ENCODE measurements at places on chromosomes 5 and 9.
A peak's percentile ranks its signal among the peaks of the same experiment; 100 is the strongest.

GRCh38 chr9:136516191-136516654, 29.6 kb downstream of the NOTCH1 start:
- DNase-seq, result no peak

- peak; percentile 61 for DNase-seq
Observed at GRCh38 chr9:121568343-121569265, 69.0 kb upstream of the GGTA1 start.

DNA sequence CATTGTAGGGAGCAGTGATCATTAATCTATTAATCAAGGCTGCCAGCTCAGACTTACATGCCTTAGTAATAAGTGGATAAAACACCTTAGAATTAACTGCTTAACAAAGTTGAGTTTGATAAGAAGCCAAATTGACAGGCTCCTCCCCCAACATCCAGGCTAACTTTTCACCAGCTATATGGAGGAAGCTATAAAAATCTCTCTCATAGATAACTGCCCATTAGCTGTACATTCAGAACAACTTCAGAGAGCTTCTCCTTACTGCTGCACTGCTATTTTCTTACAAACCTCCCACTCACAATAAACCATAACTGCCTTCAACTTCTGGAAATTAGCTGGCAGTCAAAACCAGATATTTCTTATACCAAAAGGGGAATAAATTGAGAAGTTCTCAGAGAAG, 364.1 kb downstream of the PRELID2 start:
- DNase-seq, result no peak

DNA sequence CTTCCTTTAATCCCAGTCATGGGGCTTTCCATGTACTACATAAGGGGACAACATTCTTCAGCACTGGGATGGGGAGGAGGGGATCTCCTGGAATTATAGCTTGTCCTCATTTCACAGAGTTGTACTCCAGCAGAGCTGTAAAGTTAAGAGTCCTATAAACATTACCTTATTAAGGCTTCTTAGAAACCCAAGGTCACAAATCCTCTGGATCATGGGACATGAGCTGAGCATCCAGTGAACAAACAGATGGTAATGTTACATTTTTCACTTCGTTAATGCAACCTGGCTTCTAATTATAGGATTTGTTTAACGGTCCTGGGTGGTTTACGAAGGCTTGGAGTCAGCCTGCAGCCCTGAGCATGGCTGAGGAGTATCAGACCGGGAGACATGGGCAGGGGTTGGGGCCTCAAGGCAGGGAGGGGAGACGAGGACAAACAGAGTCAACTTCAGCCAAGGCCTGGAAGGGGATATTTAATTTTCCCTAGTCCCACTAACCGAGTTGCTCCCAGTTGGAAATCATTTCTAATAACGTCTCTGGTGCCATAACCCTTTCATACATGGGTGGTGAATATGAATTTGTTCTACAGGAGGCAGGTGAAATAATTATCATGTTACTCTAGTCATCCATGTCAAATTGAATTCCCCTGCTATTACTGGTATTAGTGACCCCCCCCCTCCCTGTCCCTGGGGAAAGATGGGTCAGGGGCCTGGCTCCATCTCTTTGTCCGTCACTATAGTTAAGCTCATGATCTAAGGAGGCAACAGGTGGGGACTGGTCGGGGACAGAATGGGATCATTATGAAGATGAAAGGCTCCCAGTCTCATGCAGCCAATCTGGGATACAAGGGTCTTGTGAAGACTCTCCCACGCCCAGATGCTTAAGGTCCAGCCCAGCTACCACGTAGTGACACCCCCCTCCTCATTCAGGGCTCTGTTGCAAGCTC, 10.7 kb upstream of the IL17B start:
- DNase-seq, result no peak

DNA sequence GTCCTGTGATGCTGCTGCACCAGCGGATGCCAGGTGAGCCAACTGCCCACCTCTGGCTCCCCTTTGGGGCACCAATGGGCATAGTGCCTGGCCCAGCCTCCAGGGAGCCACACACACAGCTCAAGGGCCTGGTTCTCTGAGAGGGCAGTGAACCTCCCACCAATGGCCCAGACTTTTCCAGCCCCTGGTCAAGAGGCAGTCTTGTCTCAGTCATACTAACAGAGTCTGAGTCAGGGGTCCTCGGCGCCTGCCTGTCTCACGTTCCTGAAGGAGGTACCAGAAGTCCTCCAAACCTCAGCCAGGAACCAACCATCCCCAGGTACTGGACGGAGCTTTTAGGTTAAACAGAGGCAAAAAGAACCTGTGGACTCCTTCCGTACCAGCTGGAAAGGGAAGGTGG, 121.1 kb downstream of the C5orf15 start:
- no peak for DNase-seq

GRCh38 chr9:132517815-132518550, 64.4 kb upstream of the BARHL1 start:
- DNase-seq, result no peak

DNA sequence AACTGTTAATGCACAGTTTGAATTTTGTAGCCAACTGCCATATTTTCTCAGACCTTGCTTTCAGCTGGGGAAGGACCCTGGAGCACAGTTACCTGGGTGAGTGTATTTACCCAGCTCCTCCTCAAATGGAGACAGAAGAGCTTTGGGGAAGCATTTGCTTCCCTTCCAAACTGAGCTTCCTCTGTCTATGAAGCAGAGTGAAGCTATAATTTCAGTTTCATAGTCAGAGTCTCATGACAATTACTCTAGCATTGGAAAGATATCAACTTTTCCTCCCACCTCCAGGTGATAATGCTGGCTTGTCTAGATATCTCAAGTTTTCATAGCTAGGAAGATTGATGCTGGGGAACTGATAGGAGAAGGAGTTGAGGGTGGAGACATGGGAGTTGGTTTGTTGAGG, 406.4 kb upstream of the CLINT1 start:
- DNase-seq, result no peak

DNA sequence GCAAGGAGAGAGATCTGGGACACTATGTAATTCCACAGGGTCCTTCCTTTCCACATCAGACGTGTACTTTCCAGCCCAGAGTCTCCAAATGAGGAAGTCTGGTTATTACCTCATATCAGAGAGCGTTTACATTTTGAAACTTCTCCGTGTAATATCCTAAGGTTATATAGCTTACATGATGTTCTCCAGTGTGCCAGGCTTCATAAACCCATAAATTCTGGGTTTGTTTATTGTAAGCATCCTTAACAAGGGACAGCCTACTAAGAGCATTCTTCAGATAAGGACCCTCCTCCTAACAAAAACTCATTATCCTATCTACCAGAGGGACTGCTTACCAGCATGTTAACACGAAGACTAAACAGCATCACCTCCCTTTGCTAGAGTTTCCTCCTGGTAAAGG, 17.9 kb downstream of the SRFBP1 start:
- no peak for DNase-seq

DNA sequence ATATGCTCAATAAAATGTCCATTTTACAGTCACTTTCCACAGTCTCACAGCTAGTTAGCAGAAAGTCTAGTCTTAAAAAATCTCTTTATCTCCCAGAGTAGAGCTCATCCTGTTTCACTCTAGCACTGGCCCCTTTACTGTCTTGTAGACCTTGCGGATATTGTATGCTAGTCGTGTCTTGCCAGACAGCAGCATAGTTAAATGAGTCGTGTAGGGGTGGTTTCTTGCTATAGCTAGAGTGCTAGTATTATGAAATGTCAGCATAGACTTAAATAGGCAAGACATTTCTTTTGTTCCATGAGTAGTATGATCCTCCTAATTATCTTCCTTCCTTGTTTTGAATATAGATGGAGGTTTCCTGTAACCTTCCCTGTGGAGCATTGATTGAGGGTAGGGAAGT, 77.4 kb downstream of the C7 start:
- no peak for DNase-seq

GRCh38 chr9:121598167-121598964, 53.1 kb upstream of the DAB2IP start:
- no peak for DNase-seq

DNA sequence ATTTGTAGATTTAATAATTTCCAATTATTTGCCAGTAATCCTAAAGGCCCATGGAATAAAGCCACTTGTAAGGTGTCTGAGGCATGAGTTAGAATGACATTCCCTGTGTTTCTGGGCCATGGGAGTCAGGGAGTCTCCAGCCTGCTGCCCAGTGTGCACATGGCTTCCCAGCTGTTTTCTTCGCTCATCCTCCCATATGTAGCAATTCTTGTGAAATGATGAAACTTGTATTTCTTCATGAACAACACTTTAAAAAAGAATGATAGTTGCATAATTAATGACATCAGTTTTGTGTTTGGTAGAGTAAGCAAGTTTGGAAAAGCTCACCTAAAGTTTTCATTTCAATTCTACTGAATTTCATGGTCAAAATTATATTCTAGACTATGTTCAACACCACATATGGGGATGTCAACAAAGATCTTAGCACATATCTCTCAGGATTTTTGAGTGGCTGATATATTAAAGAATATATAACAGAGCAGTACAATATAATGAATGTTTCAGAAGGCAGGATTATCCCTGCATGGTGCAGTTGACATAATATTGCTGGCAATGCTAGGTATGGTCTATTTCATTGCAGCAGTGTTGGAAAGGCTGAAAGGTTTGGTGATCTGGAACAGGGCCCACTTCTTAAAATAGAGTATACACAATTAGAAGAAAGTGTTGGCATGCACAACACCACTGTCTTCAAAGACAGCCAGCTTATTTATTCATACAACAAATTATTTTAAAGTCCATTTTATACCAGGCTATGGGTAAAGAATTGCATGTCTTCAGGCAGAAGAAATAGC, 44.7 kb downstream of the GRIN3A start:
- no peak for DNase-seq

DNA sequence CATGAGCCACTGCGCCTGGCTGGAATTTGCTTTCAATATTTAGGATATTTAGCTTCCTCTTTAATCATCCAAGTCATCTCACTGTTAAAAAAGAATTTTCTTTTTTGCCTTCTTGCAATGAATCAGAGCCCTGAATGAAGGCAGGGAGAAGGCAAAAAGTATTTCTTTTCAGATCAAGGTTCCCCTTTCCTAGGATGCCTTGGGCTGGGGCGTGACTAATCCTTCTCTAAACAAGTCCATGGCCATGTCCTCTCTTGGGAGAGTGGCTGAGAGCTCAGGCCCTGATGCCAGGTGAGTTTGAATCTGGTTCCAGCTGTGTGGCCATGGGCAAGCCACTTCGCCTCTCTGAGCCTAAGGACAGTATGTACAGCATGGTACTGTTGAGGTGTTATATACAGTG, 84.8 kb upstream of the NEURL1B start:
- DNase-seq, result peak; percentile 52

- peak; percentile 4 for DNase-seq
Observed at GRCh38 chr9:10252174-10252573, 360.6 kb downstream of the PTPRD start.

Measured in M059J (cell line).